ENCODE measurements at places on chromosomes 11 and 22.

DNA sequence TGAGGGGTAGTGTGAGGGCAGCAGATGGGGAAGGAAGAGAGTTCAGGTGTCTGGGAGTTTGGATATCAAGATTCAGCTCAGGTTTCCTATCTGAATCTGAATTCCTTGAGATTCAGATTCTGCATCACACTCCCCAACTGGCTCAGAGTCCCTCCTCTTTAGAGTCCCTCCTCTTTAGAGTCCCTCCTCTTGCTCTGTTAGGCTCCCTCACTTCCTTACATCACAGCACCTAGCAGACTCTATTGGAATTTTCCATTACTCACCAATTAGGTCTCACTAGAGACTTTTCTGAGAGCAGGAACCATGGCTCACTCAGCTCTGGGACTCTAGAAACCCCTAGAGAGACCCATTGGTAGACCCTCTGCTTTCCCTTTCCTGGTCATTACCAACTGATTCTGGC is 303.4 kb upstream of the SYN3 start:
- DNase-seq = no peak

- no peak for DNase-seq
These were observed 89.8 kb upstream of the RTL6 start for GRCh38 chr22:44587737-44588310.

DNA sequence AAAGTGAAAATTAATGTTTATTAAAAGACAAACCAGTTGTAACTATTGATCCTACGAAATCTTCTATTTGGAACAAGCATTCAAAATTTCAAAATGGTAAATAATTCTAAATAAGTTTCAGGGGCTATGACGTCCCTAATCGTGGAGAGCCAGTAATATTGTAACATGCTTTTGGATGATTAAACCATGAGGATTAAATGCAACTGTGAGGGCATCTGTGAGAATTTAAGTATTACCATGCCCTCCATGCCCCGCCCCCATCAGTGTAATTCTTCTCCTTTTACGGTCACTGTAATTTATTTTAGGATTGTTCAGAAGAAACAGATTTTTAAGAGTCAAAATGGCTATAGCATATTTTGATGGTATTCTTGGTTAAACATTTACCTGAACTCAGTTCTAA is 133.2 kb downstream of the APOL5 start:
- no peak for DNase-seq

GRCh38 chr11:94576306-94576705 is 9.1 kb downstream of the PIWIL4 start:
- no peak for DNase-seq

DNA sequence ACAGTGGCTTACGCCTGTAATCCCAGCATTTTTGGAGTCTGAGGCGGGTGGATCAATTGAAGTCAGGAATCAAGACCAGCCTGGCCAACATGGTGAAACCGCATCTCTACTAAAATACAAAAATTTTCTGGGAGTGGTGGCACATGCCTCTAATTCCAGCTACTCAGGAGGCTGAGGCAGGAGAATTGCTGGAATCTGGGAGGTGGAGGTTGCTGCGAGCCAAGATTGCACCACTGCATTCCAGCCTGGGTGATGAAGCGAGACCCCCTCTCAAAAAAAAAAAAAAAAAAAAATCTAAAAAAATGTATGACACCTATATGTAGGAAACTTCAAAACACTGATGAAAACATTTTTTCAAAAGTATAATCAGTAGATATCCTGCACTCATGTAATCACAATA is 242.7 kb upstream of the CHORDC1 start:
- no peak for DNase-seq

GRCh38 chr11:12901874-12902481 is 107.1 kb upstream of the RASSF10 start:
- DNase-seq = no peak

All from globus pallidus (tissue), 1 donor.